ENCODE measurements at places on chromosomes 3 and 15.

DNA sequence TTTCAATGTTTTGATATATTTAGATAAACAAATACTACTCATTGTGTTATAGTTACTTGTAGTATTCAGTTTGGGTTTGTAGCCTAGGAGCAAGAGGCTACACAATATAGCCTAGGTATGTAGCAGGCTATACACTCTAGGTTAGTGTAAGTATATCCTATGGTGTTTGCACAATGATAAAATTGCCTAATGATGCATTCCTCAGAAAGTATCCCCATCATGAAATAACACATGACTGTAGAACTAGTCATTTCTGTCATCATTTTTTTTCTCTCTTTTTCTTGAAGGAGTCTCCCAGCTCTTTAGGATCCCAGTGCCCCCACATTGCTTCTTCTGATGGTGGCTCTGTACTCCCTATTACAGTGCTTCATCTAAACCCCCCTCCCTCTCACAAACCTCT, 157.7 kb upstream of the CADPS start:
- DNase-seq, result no peak

GRCh38 chr3:98801043-98801747, 38.1 kb downstream of the ST3GAL6 start:
- DNase-seq, result no peak

- DNase-seq, result no peak
These were observed 2.2 kb downstream of the BMF start for GRCh38 chr15:40106203-40107161.

DNA sequence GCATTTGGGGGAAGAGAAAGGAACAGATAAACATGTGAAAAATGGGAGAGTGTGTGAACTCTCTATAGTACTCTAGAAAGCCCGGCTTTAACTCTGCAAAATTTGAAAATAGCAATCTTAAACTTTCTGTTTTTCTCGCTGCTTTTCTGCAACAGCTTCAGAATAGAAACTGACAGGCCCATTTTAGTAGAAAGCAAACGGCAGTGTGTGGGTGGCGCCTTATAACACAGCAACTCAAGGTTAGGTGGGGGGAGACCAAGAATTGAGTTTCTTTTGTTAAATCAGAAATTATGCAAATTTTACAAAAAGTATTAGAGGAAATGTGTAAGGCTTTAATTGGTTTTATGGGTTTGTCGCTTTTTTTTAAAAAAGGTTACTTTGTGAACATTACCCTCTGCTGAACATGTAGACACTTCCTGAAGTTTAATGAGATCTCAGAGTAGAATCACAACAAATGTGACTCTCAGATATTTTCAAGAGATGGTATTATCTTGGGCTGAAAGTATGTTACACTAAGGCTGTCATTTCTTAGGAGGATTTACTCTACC, 107.0 kb downstream of the PTPRG start:
- no peak for DNase-seq

- DNase-seq, result no peak
These were observed 278.9 kb downstream of the KLF13 start for GRCh38 chr15:31605467-31605931.

DNA sequence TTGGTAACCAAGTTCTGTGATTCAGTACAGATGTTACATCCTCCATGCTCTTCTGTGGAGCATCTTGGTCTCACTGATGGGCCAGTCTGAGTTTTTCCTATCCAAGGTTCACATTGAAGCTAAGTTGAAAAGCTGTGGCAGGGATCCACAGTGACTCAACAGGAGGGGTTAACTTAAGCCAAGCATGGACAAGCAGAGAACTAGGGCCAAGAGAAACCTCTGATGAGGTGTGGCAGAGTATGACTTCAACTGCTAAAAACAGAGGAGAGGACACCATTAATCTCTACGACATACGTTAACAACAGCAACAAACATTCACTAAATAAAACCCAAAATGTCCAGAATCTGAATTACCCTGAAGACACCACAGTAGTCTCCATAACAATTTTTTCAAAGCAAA, 268.1 kb upstream of the UBE2E2 start:
- DNase-seq, result no peak

DNA sequence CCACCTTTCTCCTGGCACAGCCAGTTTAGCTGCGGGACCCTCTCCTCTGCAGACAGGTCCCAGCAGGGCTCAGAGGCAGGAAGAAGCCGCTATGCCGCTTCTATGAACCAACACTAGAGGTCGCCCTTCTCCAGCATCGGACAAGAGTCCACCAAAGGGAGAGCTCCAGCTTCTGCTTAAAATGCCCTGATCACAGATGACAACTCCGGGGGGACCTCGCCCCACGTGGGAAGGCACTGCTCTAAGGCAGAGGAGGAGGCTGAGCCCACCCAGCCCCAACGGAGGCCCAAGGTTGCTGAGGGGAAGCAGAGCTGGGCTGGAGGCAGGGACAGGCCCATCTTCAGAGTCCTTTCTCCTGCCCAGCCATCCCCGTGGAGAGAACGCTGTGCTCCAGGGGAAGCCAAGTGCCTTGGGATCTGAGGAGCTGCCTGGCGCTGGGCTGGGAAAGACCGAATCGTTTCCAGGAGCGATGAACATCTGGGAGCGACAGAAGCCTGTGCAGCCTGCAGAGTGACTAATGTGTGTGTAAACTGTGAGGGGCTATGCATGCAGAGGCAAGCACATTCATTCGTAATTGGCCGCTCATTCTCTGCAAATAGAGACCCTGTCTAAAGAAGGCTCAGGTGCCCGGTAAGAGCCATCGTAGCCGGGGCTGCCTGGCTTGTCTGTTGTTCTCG, 43.5 kb upstream of the BDH1 start:
- peak; percentile 82 for DNase-seq

- no peak for DNase-seq
These were observed 300.4 kb upstream of the ADAMTS9 start for GRCh38 chr3:64988188-64988587.

All from stimulated activated CD8-positive, alpha-beta memory T cell treated with anti-CD3 and anti-CD28 coated beads, Interleukin-4, amount 100 ng/mL, for 48 hours (primary cell).